Activated CD8-positive, alpha-beta memory T cell treated with anti-CD3 and anti-CD28 coated beads for 1 hour (primary cell): ENCODE measurements at places on chromosomes 5 and 9.

GRCh38 chr9:11618241-11618805, 1005.5 kb upstream of the PTPRD start:
- no peak for DNase-seq

DNA sequence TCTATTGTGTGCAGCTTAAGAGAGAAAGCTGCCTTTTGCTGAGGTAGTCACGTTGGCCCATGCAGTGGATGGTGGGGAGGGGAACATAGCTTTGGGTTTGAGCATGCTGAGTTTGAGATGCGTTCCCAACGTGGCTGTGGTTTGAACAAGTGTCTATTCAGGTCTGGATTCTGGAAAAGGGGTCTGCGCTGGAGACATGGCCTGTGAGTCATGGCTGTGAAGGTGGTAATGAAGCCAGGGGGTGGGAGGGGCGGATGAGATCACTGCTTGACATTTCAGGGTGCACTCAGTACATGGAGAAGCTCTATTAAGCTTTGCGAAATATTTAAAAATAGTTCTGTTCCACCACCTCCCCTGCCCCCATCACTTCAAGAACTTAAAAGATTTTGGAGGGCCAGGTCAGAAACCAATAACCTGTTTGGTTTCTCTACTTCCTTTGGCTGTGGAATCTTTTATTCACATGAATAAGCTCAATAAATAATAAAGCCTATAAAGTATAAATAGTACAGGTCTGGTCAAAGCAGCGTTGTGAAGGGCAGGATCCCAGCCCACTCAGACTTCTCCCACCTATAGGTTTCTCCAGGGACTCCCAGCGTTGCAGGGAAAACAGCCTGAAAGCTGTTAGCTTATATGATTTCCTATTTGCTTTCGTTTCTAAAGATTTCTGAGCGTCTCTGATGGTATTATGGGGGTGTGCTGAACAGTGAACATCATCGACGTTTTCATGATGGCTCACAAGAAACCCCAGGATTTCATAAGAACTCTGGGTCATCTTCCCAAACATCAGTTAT, 189.9 kb downstream of the NSG2 start:
- no peak for DNase-seq

GRCh38 chr5:159478950-159479349, 148.7 kb upstream of the IL12B start:
- DNase-seq, result no peak

GRCh38 chr9:16611001-16611400, 259.5 kb downstream of the BNC2 start:
- no peak for DNase-seq

DNA sequence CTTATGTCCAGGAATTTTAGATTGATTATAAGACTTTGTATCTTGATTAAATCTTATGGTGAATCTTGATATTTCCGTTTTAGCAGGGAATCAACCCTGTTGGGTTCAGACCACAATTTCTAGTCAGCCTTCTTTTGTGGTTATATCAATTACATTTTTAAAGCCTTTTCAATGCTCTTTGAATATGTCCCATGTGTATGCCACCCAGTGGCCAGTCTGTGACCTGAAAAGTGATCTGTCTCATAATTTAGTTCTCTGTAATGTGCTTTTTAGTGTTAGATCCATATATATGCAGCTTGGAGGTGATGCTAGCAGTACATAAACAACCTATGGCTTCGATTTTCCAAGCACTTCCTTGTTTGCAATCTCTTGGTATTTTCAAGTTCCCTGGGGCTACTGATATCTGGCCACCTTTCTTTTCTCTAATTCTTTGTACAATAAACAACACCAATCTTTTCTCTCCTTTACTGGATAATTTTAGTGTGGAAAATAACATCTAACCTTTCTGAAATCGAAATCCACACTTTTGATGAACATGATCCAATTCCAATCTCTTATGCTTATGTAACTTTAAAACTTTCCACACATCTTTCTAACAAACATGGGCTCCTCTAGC, 28.8 kb downstream of the PDE8B start:
- DNase-seq, result no peak

GRCh38 chr5:36662291-36662851, 56.0 kb downstream of the SLC1A3 start:
- DNase-seq, result no peak

- no peak for DNase-seq
Observed at GRCh38 chr9:79708541-79708940, 136.8 kb downstream of the TLE4 start.

- DNase-seq, result no peak
Observed at GRCh38 chr5:136907371-136907770, 542.0 kb upstream of the TRPC7 start.

- DNase-seq, result no peak
Observed at GRCh38 chr9:134264169-134264568, 62.1 kb upstream of the RXRA start.

DNA sequence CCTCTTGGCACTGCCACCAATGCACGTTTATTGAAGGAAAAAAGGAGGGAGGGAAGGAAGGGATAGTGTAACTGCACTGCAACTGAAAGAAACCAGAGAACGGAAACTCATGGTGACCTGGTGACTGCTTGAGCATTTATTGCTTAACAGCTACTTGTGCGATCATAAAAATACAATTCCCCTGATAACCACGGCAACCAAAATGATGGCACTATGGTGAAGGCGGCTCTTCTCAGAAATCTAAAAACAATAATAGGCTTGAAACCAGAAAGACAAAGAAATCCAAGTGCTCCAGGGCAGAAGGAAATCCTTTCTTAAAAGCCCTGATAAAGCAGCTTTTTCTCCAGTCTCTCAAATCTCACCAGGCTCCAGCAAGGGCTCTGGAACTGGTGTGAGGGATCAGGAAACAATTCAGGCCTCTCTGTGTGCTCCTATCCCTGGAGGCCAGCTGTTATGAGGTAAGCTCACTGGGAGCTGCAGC, 1.9 kb downstream of the FBXO10 start:
- DNase-seq, result no peak

DNA sequence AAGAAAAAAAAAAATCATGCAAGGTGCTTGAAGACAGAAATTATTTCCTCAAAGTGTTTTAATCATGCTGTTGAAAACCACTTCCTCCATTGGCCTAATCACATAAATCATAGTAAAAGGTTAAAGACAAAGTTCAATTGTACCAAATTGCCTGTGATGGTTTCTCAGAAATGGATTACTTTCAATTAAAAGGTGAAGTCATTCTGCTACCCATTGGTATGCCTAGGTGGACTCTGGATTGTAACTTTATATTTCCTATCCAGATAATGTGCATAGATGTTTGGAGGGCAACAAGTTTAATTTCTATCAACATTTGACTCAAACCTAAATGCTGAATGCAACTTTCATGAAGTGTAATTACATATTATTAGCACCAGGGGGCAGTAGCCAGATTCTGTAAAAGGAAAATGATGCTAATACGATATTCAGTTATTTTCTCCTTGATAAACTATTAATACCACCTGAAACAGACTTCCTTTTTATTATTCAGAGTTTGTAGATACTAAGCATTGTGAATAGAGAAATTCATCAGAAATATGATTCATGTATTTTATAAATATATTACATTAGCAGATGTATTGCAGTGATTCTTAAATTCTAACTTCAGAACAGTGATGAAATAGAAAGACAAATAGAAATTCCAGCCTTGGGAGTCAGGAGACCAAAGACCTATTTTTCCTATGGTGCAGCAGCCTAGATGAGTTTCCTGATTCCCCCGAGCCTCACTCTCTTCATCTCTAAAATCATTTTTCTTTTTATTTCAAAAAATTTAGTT, 148.2 kb downstream of the CAAP1 start:
- DNase-seq, result no peak

DNA sequence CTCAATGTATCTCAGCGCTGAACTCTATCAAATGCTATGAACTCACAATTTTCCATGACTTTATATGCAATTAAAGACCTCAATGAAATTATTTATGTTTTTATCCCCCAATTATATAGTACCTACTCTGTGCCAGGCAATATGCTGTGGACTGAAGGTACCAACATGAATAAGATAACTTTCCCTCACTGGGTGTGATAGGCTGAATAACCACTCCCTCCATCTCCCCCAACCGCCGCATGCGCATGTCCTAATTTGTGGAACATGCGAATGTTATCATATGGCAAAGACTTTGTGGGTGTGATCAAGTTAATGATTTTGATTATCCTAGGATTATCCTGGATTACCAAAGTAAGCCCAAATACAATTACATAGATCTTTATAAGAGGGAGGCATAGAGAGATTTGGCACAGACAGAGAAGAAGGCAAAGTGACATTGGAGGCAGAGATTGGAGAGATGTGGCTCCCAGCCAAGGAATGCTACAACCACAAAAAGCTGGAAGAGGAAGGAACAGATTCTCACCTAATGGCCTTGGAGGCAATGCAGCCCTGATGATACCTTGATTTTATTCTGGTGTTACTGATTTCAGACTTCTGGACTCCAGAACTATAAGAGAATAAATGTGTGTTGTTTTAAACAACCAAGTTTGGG, 149.1 kb upstream of the VCAN start:
- DNase-seq, result no peak

GRCh38 chr5:53191548-53192165, 82.1 kb upstream of the MOCS2 start:
- no peak for DNase-seq

- no peak for DNase-seq
Observed at GRCh38 chr5:59275510-59276324, 617.8 kb downstream of the PDE4D start.

DNA sequence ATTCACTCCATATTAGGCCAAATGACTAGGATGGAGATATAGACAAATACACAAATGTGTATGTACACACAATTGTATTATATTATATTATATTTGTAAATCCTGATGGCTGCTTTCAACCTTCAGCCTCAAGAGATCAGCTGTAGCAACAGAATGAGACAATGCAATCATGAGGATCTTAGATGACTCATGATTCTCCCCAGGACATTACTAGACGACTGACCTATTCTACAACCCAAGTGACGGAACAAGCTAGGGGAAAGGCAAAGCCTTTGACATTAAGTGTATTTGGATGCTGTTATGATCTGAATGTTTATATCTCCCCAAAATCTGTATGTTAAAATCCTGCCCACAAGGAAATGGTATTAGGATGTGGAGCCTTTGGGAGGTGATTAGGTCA, 66.5 kb downstream of the COX7C start:
- DNase-seq, result no peak

- DNase-seq, result no peak
Observed at GRCh38 chr5:167305591-167306213, 985.7 kb upstream of the WWC1 start.

DNA sequence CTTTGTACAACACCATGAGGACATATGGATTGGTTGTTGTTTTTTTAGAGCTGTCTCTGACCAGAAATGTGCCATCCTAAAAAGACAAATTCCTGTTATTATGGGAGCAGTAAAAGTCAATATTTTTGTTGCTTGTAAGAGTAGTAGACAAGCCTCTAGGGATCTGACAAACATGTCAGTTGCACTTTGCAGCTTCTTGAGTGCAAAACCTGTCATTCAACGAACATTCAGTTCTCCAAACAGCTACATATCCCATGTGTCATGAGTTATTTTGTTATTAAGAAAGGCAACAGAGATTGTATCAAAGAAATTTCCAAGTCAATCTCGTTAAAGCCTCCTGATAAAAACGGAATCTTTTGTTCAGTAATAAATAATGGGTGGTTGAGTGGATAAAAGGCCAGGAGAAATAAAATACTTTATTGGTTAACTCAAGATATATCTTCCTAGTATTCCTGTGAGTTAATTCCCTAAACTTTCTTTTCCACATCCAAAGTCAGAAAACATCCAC, 18.1 kb downstream of the C5orf58 start:
- DNase-seq, result no peak

GRCh38 chr5:164224772-164225171, 719.4 kb downstream of the MAT2B start:
- DNase-seq, result no peak

- DNase-seq, result no peak
Observed at GRCh38 chr9:107836300-107836699, 346.7 kb upstream of the KLF4 start.

DNA sequence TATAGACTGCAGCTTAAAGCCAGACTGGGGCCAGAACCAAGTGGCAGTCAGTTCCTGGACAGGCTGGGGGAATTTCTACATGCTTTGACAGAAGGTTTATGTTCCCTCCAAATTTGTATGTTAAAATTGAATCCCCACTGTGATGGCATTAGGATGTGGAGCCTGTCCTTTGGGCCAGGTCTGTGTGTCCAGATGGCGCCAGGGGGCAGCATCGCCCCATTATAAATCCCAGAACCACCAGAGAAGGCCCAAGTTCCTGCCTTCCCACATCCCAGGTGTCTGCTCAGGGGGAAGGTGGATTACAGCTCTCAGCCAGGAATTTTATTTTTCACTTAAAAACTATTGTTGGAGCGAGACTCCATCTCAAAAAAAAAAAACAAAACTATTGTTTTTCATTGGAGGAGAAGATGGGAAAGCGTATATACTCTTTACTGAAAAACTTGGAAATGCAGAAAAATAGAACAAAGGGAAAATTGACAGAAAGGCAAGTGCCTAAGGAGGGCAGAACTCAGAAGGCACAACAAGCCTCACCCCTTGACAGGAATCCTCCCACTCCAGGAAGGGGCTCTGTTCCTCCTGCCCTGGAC, 5.0 kb downstream of the IL3 start:
- DNase-seq, result no peak

GRCh38 chr5:31193591-31194467, at the start of gene CDH6:
CDH6 (plus strand) TSS chr5:31193686; CDS start chr5:31267474, 73,788 bp downstream.
- DNase-seq, result no peak

DNA sequence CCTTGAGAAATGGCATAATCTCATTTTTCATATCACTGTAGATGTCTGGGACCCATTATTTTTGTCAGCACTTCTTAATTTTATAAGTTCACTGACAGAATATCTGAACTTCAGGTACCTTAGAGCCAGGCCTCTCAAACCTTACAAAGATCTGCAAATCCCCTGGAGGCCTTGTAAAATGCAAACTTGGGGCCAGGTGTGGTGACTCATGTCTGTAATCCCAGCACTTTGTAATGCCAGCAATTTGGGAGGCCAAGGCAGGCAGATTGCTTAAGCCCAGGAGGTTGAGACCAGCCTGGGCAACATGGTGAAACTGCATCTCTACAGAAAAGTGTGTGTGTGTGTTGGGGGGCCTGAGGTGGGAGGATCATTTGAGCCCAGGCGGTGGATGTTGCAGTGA, 30.8 kb downstream of the RASGRF2 start:
- DNase-seq, result no peak

GRCh38 chr9:16314476-16314875, 556.0 kb downstream of the BNC2 start:
- DNase-seq, result no peak
